ENCODE measurements at places on chromosomes 13 and 19.
A peak's percentile ranks its signal among the peaks of the same experiment; 100 is the strongest.

- no peak for DNase-seq
Observed at GRCh38 chr13:108377646-108378206, 108.2 kb downstream of the TNFSF13B start.

DNA sequence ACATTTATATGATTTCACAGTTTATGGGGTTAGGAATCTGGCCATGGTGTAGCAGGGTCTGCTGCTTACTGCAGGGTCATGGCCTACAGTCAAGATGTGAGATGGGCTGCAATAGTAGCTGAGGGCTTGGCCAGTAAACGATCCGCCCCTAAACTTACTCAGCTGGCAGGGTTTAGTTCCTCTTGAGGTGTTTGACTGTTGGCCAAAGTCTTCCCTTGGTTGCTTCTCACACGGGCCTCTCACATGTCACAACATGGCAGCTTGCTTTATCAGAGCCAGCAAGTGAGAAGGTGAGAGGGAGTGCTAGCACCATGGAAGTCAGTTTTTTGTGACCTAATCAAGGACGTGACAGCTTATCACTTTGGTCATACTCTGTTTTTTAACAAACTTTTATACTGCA, 77.1 kb downstream of the DNAJC3 start:
- DNase-seq: no peak

- DNase-seq: no peak
Observed at GRCh38 chr13:110517505-110518225, 43.9 kb downstream of the RAB20 start.

- DNase-seq: no peak
Observed at GRCh38 chr13:20787180-20787579, 13.4 kb upstream of the EEF1AKMT1 start.

GRCh38 chr19:39737351-39737750, 478 bp downstream of the CLC start:
- no peak for DNase-seq

GRCh38 chr19:38850436-38850975, 720 bp upstream of the HNRNPL start:
- DNase-seq: no peak

- peak; percentile 36 for DNase-seq
Observed at GRCh38 chr19:14416817-14417231, 2.3 kb downstream of the DDX39A start.

- peak; percentile 19 for DNase-seq
Observed at GRCh38 chr13:91323349-91323748, 24.1 kb upstream of the MIR17HG start.

DNA sequence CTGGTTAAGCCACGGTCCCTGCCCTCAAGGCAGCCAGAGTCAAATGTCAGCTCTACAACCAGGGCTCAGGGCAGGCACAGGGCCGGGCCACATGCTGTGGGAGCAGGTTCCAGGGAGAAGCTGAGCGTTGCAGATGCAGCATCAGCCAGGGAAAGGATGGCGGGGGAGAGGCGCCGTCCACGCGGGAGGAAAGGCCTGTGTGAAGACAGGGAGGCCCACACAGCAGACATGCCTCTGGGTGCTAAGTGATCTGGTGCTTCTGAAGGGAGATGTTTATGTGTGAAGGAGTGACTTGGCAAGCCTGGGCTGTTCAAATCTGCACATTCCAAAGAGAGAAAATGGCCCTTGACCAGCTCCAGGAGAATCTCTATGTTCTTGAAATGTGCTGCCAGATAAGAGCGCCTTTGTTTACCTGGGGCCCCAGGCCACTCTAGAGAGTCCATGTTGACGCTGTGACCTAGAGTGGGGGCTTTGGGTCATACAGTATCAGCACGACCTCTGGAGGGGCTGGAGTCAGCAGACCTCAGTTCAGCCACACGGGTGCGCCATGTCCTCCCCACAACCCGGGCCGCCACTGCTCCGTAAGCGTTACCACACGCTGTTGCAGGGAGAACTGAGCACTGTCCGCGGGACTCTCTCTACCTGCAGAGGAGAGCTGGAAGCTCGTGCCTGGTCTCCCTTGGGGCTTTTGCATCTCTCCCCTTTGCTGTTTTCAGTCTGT, 15.9 kb upstream of the ATF5 start:
- DNase-seq: no peak

- DNase-seq: no peak
Observed at GRCh38 chr19:30792561-30793505, 420.6 kb downstream of the ZNF536 start.

- no peak for DNase-seq
Observed at GRCh38 chr19:18750295-18750970, 40.7 kb downstream of the COMP start.

GRCh38 chr13:102770435-102770834, 3.2 kb downstream of the TEX30 start:
- no peak for DNase-seq

DNA sequence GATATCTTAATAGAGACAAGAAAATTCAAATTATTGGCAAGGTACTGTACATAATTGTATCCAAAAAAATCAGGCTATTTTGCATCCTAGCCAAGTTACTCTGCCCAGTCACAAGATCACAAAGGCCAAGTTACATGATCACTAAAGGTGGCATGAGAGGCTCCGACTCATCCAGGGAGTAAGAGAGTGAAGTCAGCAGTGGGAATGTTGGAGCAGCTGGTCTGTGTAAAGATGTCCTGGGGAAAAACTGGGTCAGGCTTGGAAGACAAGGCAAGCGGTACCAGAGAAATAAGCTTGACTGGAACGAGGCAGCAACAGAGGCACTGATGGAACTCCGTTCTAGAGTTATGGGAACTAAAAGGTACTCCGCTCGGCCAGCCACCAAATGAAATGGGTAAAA, 50.2 kb upstream of the PSG2 start:
- DNase-seq: no peak
